ENCODE measurements at places on chromosomes 4 and X. TPM values are rescaled to one million over a fixed set of nuclear protein-coding genes. Genes with fewer than 3 reads are reported as not detected.

XK gene
- 0.13 TPM for total RNA-seq

PDE5A gene
- 146 TPM for total RNA-seq

DGKK gene
- total RNA-seq: not detected

JCHAIN gene
- 0.12 TPM for total RNA-seq

DDIT4L gene
- 0.92 TPM for total RNA-seq

All from aortic smooth muscle cell (primary cell).